ENCODE measurements at places on chromosomes 6 and 20. TPM values are rescaled to one million over a fixed set of nuclear protein-coding genes. Genes with fewer than 3 reads are reported as not detected.
A peak's percentile ranks its signal among the peaks of the same experiment; 100 is the strongest.

DNA sequence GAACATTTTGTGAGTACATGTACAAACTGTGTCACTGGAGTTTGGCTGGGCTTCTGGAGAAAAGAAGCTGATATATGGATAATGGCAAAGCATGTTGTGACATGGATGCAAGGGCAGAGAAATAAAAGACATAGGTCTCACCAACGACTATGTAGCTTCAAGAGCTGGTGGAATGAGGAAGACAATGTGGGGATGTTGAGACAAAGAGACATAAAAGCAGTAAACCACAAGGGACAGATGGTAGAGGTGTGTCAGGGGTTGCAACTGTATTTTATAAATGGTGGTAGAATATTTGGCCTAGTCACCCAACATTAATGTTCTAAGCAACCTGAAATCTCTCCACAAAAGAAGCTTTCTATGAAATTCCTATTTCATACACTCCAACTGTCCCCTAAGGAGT, 199.0 kb downstream of the KCNQ5 start:
- H3K27me3 ChIP-seq = no peaks in the 10 kb centered on the region
- H3K36me3 ChIP-seq = no peaks in the 10 kb centered on the region
- no peak overlapping the region for H3K4me3 ChIP-seq

DNA sequence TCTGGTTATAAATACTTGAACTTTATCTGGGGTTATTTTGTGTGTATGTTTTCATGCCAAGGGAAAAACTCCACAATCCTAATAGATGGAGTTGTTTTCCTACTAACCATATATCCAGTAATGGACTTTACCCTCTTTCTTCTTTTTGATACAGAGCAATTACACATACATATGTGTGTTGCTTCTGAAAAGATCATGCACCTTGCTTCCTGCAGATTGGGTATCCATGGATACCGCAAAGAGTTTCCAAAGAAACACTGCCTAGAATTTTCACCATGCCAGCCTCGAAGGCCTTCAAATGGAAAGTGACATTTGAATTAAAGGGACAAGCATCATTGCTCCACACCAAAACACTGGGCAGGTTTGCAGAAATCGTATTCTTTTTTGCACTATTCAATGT, 26.8 kb downstream of the HDDC2 start:
- no peak overlapping the region for H3K27ac ChIP-seq
- H3K36me3 ChIP-seq = peaks cover 60% of the 10 kb centered on the region
- H3K4me1 ChIP-seq = peaks cover 23% of the 10 kb centered on the region
- DNase-seq = no peak
- H3K27me3 ChIP-seq = no peaks in the 10 kb centered on the region

GRCh38 chr20:10603378-10603777, 70.4 kb downstream of the JAG1 start:
- H3K27me3 ChIP-seq = no peaks in the 10 kb centered on the region
- DNase-seq = no peak
- H3K27ac ChIP-seq = peak overlapping the region; percentile 59
- H3K4me1 ChIP-seq = peaks cover 41% of the 10 kb centered on the region
- peaks cover 35% of the 10 kb centered on the region for H3K36me3 ChIP-seq

DNA sequence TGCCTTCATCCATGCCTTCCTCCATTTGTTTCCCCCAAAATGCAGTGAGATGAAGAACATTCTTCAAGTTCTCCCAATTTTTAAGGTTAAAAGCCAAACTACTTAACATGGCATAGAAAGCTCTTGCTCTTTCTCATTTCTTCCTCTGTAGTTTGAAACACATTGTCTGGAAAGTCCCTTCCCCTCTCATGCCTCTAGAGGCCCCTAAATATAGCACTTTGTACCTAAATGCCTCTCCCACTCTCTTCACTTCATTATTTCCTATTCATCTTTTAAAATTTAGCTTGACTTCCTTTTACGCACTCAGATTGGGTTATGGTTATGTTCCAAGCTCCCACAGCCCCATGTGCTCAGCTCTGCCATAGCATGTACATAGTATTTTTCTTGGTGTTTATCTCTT, 389.3 kb downstream of the HDGFL1 start:
- H3K27ac ChIP-seq = no peak overlapping the region
- peaks cover 6% of the 10 kb centered on the region for H3K27me3 ChIP-seq
- no peaks in the 10 kb centered on the region for H3K36me3 ChIP-seq
- no peak overlapping the region for H3K4me3 ChIP-seq

DNA sequence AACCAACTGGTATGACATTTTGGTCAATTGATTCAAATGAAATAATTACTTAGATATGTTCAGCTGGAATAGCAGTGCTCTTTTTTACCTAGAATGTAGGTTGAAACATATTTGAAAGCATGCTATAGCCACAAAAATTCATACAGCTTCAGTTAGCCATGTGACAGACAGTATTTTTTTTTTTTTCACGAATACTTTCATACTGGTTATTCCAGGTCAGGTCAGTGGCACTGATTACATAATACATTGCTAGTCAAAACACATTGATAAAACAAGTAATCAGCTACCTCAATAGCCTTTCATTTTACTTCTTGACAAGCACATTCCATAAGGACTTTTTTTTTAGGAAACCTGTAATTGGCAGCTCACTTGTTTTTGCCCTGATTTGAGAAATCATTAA, 222.6 kb downstream of the EYA4 start:
- no peak overlapping the region for H3K4me3 ChIP-seq
- DNase-seq = no peak
- H3K27me3 ChIP-seq = no peaks in the 10 kb centered on the region
- H3K4me1 ChIP-seq = no peaks in the 10 kb centered on the region
- no peaks in the 10 kb centered on the region for H3K36me3 ChIP-seq

DNA sequence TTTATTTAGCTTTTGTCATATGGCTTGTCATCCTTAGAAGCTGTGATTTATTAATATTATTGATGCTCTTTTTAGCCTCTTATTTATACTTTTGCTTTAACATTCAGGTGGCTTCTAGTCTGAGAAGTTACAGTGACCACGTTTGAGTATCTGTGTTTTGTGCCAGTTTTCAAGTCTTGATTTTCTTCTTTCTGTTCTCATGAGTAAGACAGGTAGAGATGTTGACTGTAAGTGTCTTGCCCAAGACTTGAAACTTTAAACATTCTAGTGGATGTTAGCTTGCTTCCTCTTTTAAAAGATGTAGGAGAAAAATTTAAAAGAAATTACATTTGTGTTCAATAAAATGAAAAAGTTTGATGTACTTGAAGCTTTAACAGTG, 122.6 kb downstream of the LRRC1 start:
- no peak overlapping the region for H3K4me3 ChIP-seq
- no peak for DNase-seq
- H3K27ac ChIP-seq = no peak overlapping the region
- no peaks in the 10 kb centered on the region for H3K4me1 ChIP-seq
- H3K36me3 ChIP-seq = peaks cover 4% of the 10 kb centered on the region

DNA sequence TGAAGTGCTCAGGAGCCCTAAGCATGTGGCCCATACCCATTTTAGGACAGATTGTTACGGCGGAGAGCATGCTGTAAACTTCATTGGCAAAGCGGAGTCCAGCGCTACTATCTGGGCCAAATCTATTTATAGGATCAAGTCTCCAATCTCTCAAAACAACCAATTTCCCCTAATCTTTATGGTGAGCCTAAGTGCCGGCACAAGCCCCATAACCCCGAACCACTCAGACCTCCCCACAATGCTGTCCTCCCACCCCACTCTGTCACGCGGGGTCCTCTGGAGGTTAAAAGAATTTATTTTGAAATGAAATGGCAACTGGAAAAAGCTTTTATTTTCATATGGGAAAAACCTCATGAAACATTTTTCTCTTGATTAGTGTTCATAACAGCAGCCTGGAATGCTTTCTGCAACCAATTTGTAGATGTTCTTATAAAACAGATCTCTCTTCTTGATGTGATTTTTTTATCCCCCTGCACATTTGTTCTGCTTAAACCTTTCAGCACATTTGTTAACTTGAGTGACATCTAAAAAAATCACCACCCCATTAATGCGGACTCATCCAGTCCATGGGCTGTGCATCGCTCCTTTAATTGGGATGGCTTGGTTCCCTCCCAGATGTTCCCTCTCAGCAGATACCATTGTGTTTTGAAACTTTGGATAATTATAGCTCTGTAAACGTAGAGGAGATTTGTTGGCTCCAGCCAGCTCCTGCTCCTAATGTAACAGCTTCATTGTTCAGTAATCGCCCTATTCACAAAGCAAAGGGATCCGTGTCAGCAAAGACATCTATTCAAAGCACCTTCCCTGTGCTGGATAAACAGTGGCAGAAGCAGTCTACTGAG, 323.6 kb downstream of the CD83 start:
- no peaks in the 10 kb centered on the region for H3K27me3 ChIP-seq
- no peak overlapping the region for H3K4me3 ChIP-seq
- no peak overlapping the region for H3K27ac ChIP-seq
- H3K36me3 ChIP-seq = peaks cover 6% of the 10 kb centered on the region
- peaks cover 24% of the 10 kb centered on the region for H3K4me1 ChIP-seq
- no peak for DNase-seq

DNA sequence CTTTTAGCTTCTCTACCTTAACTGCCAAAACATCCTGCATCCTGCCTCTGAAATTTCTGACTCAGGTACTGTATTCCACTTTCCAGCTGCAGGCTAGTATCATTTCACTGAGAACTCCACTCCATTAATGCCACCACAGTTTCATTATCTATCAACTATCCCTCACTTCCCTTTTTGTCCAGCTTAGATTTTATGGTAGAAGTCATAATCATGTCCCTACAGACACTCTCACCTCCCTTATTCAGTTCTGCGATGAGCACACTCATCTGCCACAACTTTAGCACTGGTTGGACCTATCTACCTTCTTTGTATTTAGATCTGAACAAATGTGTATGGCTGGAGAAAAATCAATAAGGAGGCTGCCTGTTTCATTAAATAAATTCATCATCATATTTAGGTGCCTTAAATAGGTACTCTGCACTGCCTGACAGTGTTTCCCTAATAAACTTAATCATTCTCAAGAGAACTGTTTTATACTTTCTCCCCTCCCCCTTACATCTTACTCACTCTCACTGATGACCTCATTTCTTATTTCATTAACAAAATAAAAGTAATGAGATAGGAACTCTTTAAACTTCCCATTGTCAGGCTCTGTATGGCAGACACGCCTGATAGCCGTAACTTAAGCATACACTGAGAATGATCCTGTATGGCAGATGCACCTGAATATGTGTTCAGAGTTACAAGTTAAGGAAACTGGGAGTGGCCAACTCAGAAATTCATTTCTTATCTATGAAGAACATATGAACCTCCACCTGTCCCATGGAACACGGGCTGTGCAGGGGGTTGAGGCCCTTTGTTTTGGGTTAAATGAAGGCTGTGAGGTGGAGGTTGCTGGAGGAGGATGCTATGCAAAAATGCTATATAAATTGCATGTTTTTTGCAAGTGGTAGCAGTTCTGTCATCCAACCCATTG, 95.3 kb upstream of the MAN1A1 start:
- no peak overlapping the region for H3K4me3 ChIP-seq
- no peaks in the 10 kb centered on the region for H3K27me3 ChIP-seq

DNA sequence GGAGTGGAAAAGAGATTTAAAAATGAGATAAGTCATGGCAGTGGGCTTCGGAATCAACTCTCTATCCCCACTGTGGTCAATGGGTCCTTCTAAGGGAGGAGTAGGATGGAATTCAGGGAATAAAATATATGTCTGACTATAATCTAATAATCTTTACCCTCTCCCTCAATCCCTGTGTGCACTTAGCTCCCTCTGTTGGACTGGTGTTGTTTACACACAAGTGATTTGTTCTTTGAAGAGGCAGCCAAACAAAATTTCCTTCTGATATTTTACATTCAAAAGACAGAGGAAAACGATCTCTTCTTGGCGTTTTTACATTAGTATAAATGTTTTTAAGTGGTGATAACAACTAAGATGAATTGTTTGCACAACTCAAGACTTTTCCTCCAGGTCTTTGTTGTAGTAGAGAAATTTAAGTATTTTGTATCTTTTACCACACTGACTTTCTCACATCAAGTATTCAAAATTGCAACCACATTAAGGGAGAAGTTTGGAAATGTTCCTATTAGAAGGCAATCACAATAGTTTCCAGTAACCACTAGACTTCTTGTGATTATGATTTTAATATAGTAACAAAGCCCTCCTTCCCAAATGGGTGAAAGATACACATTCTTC, 317.8 kb downstream of the CENPW start:
- H3K4me1 ChIP-seq = no peaks in the 10 kb centered on the region
- no peaks in the 10 kb centered on the region for H3K36me3 ChIP-seq
- H3K27me3 ChIP-seq = no peaks in the 10 kb centered on the region
- H3K4me3 ChIP-seq = no peak overlapping the region

DNA sequence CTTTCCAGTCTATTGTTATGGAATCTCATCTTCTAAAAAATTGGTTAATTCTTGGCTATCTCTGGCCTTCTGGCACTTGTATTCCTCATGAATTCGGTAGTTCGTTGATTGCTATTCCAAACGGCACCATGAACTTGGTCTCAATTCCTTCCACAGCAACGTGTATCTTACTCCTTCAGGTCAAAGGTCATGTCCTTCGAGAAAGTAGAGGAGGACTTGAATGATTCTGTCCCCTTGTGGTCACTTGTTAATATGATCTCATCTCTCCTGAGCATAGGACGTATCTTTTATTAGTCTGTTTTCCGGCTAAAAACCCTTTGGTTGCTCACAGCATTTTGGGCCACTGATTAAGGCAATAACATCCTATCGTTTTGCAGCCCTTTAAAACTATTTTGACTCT, 9.4 kb downstream of the TLDC2 start:
- H3K4me1 ChIP-seq = peaks cover 6% of the 10 kb centered on the region
- DNase-seq = no peak
- H3K27me3 ChIP-seq = no peaks in the 10 kb centered on the region
- H3K36me3 ChIP-seq = peaks cover 8% of the 10 kb centered on the region
- H3K27ac ChIP-seq = no peak overlapping the region
- H3K4me3 ChIP-seq = no peak overlapping the region

DNA sequence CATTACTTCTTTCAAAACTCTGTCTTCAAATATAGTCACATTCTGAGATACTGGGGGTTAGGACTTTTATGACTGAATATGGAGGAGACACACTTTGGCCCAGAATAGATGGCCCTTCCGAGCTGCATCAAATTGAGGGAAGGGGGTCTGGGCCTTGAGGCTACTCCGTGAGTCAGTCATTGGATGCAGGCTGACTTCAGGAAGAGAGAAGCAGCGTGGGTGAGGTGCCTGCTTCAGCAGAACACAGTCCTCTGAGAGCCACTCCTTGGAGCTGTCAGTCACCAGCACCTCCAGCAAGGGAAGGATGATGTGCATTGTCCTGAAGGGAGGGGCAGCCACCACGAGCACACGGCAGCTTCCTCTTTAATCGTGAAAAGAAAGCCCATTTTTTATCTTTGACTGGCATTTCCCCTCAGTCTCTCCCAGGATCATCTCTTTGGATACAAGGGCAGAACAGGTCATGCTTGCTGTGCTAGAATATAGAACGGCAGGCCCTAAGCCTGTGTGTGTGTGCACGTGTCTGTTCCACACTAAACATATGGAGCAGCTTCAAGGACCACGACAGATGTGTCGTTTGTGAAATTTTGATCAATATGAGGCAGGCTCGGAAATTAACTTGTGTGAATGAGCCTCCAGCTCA, 721.6 kb downstream of the KIF16B start:
- H3K27ac ChIP-seq = no peak overlapping the region
- H3K4me3 ChIP-seq = no peak overlapping the region
- no peaks in the 10 kb centered on the region for H3K27me3 ChIP-seq
- no peaks in the 10 kb centered on the region for H3K36me3 ChIP-seq
- H3K4me1 ChIP-seq = no peaks in the 10 kb centered on the region

- H3K4me1 ChIP-seq = no peaks in the 10 kb centered on the region
- DNase-seq = no peak
- H3K36me3 ChIP-seq = no peaks in the 10 kb centered on the region
- no peak overlapping the region for H3K4me3 ChIP-seq
- H3K27me3 ChIP-seq = peaks cover 2% of the 10 kb centered on the region
Observed at GRCh38 chr6:97026298-97026697, 101.8 kb downstream of the KLHL32 start.

EDN1 gene
- 0.09 TPM for total RNA-seq

TRPC4AP gene
- 52.4 TPM for total RNA-seq

TREM2 gene
- not detected for total RNA-seq

PHACTR3 gene
- not detected for total RNA-seq

C6orf15 gene
- not detected for total RNA-seq
